ENCODE measurements at places on chromosomes 13 and 19.

DNA sequence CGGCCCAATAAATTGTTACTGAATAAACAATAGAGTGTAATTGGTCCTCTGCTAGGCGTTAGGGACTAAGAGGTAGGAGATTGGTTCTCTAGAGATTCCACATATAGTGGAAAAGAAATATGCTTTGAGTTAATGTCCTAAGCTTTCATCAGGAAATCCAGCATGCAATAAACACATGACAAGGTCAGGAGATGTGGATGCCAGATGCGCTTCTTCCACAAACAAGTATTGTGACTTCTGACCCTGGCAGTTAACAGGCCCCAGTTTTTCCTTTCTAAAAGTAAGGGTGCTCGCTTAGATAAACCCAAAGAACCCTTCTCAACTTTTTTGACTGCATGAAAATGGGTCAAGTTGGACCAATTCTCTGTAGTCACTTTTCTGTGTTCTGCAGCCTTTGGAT is 146.5 kb upstream of the SOX21 start:
- DNase-seq, result no peak

GRCh38 chr19:296476-297225 is 5.4 kb upstream of the PLPP2 start:
- no peak for DNase-seq

DNA sequence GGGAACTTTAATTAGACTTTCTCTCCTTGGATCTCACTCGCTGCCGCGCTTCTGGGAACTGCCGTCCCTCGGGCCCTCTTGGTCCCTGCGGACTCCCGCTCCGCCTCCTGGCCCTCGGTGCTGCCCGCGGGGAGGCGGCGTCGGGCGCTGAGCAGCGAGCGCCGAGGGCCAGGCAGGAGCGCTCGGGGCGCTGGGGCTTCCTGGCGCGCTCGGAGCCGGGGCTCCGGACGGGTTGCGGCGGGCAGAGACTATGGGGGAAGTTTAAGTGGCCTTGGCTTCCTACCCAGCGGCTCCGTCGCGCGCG is 704 bp downstream of the CHST8 start:
- DNase-seq, result no peak

DNA sequence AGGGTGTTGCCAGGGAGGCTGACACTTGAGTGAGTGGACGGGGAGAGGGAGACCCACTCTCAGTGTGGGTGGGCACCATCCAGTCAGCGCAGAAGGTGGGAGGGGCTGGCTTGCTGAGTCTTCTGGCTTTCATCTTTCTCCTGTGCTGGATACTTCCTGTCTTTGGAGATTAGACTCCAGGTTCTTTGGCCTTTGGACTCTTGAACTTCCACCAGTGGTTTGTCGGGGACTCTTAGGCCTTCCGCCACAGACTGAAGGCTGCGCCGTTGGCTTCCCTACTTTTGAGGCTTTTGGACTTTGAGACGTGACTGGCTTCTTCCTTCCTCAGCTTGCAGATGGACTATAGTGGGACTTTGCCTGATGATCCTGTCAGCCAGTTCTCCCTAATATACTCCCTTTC is 4.3 kb upstream of the LENG8 start:
- no peak for DNase-seq

DNA sequence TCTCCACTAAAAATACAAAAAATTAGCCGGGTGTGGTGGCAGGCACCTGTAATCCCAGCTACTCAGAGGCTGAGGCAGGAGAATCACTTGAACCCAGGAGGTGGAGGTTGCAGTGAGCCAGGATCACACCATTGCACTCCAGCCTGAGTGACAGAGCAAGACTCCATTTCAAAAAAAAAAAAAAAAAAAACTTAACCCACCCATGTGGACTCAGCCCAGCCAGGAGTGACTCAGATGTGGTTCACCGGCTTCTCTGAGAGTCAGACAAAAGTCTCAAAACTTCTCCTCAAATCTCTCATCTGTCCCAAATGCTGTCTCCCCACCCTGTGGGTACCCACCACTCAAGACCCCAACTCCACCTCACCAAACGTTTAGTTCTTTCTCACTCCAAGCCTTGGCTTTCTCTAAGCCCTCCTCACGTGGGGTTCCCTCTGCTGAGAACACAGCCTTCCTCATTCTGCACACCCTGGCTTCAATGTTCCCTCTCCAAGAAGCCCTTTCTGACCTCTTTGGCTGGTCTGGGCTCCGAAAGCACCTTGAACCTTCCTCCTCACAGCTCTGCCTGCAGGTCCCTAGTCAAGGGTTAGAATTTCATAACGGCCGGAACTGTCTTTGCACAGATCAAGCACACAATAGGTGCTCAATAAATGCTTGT is 11.1 kb upstream of the RAB3A start:
- no peak for DNase-seq

- DNase-seq, result no peak
Observed at GRCh38 chr13:42417626-42418025, 145.7 kb downstream of the AKAP11 start.

- no peak for DNase-seq
Observed at GRCh38 chr13:99977912-99978798, 3.4 kb upstream of the ZIC2 start.

- DNase-seq, result peak; percentile 57
Observed at GRCh38 chr19:10315335-10316214, at the start of gene FDX2. Gene FDX2 (minus strand): TSS chr19:10316015. CDS start chr19:10315996, 19 bp downstream.

- DNase-seq, result no peak
Observed at GRCh38 chr13:30802501-30802900, 67.2 kb downstream of the ALOX5AP start.

DNA sequence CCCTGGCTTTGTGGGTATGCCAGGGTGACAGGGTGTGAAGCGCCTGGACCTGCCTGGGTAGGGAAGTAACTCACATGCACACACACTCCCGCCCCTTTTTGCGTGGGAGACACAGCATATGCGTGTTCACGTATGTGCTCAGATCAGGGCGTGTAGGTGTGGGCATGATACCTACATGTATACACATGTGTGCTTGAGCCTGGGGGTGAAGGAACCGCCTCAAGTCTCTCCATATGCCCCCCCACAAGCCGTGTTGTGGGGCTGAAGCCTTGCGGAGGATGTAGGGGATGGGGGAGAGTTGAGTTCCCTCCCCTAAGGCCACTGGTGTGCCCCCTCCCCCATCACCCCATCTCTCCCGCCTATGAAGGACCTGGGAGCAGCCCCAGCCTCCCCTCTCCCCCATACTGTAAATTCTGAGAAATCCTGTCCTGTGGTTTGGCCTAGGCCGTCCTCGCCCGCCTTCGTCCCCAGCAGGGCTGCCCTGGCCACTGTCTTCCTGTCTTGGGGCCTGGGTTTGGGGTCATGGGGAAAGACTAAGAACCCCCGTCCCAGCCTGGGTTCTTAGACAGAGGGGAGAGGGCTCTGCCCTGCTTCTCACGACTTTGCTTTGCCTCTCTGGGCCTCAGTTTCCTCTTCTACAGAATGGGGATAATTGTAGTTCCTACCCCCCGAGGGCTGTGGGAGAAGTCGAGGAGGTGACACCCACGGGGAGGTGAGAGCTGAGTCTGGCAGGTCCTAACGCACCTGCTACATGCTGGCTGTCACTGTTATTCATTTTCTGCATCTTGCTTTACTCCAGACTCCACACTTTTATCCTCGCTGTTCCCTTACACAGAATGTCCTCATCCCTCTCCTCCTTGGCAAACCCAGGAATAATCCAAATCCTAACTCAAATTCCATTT is 14.3 kb downstream of the ACTL9 start:
- no peak for DNase-seq

Data from LNCaP clone FGC (cell line).